ENCODE measurements at places on chromosomes 13 and 19.

DNA sequence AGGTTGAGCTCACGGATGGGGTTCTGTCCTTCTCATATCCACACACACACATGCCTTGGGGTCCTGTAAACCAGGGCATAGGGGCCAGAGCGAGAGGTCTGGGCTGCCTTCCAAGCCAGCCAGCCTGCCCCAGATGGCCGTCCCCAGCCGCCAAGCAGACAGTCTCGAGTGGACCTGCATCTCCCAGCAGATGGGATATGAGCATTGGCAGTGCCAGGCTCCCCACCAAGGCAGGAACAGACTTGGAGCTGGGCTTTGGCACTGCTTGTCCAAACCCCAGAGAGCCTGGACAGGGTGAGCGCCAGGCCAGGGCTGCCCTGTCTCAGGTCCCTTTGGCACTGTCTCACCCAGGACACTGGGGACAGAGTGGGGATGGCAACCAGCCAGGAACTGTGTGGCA lies 130.4 kb downstream of the DPF1 start:
- no peak for DNase-seq

GRCh38 chr13:114177245-114178010 lies 1.6 kb upstream of the CFAP97D2 start:
- DNase-seq = no peak

GRCh38 chr13:100588331-100589177 lies at the start of gene GGACT:
TSS of gene GGACT (minus strand) at chr13:100588789. CDS start at chr13:100532591, 56,198 bp downstream.
- peak; percentile 29 for DNase-seq

- DNase-seq = no peak
These were observed 21.5 kb downstream of the COLGALT1 start for GRCh38 chr19:17576758-17577456.

GRCh38 chr13:87356314-87356713 lies 314.9 kb upstream of the SLITRK5 start:
- DNase-seq = no peak

DNA sequence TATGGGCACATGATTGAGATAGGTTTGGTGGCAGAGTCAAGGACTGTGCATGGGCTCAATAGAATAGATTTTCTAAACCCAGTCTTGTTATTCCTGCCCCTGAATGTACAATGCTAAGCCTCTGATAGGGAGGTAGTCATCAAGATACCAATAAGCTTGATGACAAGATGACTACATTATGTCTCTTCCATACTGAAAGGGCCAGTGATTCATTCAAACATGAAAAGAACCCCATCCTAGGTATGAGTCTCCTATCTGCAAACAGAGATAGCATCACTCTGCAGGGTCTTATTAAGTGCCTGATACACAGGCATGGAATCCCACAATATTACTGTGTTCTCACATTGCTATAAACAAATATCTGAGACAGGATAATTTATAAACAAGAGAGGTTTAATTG lies 40.3 kb upstream of the UFM1 start:
- no peak for DNase-seq

DNA sequence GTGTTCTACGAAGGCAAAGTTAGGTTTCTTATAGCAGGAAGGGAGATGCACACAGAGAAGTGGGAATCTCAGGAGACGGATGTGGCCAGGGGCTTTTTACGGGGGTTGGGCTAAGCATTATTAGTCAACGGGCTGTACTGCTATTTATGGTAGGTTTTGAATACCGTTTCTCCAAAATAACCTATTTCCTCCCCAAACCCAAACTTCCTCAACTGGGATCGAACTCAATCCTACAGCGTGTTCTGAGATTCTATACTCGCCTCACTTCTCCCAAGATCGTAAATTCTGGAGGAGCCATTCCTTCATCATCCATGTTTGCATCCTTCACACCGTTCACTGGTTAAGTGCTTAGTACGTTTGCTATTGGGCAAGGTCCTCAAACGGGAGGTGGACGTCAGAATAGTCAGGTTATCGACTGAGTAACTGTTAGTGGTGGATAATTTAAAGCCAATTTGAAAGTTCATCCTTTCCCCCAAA lies 1.2 kb upstream of the TRIM13 start:
- DNase-seq = no peak

DNA sequence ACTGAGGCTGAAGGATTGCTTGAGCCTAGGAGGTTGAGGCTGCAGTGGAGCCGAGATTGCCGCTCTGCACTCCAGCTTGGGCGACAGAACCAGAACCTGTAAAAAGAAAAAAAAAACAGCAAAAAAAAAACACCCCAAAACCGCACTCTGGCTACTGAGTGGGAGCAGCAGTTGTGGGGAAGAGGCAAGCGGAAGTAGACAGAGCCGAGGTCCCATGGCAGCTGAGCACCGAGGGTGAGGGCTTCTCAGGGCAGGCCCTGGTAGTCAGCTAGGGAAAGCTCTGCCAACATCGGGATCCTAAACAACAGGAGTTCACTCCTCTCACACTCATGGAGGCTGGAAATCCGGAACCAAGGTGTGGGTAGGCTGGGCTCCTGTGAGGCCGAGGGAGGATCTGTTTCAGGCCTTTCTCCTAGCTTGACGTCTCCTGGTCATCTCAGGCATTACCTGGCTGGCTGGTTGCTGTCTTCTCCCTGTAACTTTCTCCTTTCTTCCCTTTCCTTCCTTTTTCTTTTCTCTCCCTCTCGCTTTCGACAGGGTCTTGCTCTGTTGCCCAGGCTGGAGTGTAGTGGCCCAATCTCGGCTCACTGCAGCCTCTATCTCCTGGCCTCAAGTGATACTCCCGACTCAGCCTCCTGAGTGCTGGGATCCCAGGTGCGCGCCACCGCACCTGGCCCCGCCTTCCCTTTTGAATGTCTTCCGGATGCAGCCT lies 15.8 kb upstream of the LATS2 start:
- DNase-seq = no peak

DNA sequence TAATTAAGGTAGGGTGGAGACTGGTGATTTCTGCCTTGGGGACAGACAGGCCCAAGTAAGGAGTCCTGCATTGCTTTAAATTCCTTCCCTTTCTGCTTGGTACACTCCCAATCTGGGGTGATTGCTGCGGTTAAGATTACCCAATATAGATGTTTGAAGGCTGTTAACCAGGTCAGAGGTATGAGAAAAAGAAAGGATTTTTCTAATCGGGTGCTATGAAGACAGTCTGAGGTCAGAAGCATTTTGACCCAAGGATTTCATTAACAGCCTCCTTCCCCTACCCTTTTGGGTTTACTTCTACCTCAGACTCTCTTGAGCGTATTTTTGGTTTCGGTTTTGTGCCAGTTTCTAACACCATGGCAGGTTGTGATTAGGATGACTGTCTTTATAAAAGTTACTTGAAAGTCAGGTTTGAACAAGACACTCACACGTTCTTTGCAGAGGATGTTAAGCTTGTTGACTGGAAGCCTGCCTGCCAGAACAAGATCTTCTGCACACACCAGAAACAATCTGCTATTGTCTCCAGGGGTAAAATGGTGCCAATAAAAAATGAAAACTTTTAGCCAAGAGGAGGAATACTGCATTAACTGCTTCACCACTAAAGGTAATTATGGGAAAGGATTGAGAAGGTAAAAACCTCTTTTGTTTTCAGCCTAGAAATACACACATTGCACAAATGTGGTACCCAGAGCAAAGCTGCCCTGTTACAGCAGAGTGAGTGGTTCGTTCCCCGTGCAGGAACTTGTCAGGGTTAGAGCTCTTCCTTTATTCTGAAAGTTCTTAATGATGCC lies 108.8 kb downstream of the NDFIP2 start:
- DNase-seq = no peak

GRCh38 chr13:23440821-23441618 lies 7.5 kb upstream of the SACS start:
- DNase-seq = no peak

- DNase-seq = no peak
These were observed 1.9 kb downstream of the TPM4 start for GRCh38 chr19:16077984-16078758.

- DNase-seq = no peak
These were observed 542.7 kb upstream of the SLITRK5 start for GRCh38 chr13:87128491-87128890.

DNA sequence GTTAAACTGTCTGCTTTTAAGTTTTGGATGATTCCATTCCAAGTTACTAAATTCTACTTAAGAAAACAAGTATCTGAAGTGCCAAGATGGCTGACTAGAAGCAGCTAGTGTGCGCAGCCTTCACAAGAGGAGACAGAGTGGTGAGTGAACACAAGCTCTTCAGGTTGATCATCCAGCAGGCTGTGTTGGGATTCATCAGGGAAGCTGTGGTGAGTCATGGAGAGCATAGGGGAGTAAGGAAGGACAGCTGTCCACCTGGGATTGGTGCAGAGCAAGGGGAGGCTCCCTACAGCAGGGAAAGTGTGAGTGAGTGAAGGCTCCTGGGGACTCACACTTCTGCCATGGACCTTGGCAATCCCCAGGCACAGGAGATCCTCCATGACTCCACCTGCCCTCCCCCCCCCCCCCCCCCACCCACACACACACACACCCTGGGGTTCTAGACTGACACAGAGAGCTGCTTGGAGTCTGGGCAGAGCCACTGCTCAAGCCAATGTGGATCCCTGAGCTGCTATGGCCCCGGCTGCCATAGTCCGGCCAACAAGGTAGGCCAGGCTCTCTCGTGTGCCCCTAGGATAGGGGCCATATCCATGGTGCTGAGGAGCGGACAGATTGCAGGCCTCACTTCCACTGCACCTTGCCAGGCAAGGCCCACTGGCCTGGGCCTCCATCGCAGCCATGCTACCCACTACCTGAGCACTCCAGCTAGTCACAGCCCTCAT lies 23.5 kb downstream of the SLC25A15 start:
- DNase-seq = no peak

GRCh38 chr13:28012383-28012782 lies 23.9 kb upstream of the URAD start:
- DNase-seq = no peak

DNA sequence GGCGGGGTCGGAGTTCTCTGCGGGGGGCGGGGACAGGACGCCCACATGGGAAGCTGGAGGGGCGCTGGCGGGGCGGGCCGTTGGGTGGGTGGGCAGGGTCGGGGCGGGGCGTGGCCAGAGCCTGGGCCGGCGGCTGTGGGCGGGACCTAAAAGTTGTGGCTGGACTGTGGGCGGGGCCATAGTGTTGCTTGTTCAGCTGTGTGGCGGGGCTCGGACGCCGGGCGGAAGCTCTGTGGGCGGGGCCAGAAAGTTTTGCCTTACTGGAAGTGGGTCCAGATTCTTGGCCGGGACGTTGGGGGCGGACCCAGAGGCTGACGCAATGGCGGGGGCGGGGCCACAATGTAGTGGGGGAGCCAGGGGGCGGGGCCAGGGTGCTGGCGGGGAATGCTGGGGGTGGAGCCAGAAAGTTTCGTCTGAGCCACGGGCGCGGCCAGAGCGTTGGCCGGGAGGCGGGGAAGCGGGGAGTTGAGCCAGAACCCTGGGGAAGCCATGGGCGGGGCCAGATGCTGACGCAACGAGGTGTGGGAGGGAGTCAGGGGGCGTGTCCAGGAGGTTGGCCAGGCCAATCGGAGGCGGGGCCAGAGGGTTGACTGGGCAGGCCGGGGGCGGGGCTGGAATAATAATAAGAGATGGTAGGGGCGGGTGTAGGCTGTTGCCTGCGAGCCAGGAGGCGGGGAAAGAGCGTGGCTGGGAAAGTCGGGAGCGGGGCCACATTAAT lies 527 bp downstream of the CCDC9 start:
- DNase-seq = peak; percentile 99
